GM12878 (cell line): ENCODE measurements at places on chromosomes 3 and 15. TPM values are rescaled to one million over a fixed set of nuclear protein-coding genes. Genes with fewer than 3 reads are reported as not detected.
A peak's percentile ranks its signal among the peaks of the same experiment; 100 is the strongest.

GRCh38 chr3:188157407-188157806 lies 3.5 kb downstream of the LPP start:
- no peak for DNase-seq

GRCh38 chr15:57158589-57158988 lies 217.7 kb upstream of the CGNL1 start:
- DNase-seq = no peak

- DNase-seq = no peak
These were observed 557 bp downstream of the DENND4A start for GRCh38 chr15:65791335-65792137.

DNA sequence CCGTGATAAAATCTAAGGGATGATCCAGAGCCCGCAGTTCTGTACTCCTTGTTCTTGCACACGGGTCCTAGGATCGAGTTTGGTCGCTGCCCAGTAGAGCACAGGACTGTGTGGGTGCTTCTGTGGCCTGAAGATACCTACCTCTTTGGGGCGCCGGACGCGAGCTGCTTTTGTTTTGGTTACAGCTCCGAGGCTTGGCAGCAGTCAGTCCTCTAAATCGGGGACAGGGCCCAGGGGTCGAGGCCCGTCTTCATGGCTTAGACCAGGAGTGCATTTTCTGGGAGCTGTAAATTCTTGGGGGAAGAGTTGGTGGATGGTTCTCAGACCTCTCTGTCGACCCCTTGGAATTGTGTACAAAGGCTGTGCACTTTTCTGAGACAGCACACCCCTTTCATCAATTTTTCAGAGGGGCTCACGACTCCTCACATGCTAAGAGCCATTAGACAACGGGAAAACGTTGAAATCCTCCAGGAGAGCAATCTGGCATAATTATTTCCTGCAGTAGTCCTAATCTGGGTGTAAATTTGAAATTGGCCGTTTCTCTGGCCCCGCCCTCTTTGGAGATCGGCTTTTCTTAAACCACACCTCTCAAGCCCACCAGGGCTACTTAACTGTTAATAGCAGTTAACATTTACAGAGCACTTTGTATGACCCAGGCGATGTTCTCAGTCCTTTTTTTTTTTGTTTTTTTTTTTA lies 928 bp downstream of the CEP97 start:
- DNase-seq = no peak

DNA sequence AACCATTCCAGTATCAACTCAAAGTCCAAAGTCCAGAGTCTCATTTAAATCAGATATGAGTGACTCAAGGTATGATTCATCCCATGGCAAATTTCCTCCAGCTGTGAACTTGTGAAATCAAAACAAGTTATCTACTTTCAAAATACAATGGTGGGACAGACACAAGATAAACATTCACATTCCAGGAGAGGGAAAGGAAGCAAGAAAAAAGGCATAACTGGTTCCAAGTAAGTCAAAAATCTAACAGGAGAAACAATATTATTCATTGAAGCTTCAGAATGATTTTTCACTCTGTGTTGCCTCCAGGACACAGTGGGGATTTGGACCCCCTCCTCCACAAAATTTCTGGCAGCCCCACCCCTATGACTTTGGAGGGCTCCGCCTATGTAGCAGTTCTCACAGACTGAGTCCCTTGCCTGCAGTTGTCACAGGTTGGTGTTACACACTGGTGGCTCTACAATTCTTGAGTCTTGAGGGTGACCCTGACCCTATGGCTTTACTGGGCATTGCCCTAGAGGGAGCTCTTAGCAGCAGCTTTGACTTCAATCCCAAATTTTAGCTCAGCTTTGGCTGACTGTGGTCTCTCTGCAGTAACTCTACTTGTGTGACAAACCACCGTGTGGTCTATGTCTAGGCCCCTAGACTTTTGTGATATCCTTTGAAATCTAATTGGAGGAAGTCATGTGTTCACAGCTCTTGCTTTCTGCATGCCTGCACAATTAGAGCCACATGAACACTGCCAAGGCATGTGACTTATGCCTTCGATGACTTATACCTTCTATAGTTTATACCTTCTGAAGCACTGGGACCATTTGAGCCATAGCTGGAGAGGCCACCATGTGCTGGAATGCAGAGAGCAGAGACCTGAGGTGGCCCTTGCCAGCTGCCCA lies 644.2 kb downstream of the GRM7 start:
- DNase-seq = no peak

DNA sequence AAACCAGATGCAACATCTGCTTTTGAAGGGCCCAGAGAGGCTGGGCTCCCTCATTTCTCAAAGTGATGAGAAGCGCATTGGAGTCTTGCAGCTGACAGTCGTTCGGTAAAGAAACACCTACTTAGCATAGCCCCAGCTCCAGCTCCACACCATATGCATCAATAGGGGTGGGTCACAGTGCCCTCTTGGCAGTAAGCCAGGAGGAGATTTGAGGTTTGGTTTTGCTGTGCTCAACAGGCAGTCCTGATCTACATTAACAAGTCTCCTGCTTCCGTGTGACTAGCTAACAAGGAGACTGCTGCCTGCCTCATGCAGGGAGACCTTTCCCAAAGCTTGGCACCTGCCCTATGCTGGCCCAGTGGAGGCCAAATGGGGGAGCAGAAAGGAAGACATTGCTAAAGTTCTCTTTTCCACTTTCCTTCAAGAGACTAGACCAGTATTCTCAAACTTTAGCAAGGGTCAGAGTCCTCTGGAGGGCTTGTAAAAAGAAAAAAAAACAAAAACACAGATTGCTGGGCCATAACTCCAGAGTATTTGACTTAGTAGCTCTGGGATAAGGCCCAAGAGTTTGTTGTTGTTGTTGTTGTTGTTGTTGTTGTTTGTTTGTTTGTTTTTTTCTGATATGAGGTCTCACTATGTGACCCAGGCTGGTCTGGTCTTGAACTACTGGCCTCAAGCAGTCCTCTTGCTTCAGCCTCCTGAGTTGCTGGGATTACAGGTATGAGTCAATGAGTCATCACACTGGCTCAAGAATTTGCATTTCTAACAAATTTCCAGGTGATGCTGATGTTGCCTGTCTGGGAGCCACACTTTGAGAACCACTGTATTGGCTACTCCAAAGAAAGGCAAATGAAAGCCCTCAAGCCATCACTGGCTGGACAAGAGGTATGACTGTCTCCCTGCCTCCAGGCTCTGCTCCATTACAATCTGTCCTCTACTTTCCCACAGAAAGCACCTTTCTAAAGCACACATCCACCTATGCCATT lies 294.9 kb downstream of the RORA start:
- no peak for DNase-seq

GRCh38 chr15:54566654-54567053 lies 588.4 kb downstream of the UNC13C start:
- no peak for DNase-seq

GRCh38 chr3:119322021-119322834 lies 28.0 kb downstream of the ARHGAP31 start:
- DNase-seq = no peak

DNA sequence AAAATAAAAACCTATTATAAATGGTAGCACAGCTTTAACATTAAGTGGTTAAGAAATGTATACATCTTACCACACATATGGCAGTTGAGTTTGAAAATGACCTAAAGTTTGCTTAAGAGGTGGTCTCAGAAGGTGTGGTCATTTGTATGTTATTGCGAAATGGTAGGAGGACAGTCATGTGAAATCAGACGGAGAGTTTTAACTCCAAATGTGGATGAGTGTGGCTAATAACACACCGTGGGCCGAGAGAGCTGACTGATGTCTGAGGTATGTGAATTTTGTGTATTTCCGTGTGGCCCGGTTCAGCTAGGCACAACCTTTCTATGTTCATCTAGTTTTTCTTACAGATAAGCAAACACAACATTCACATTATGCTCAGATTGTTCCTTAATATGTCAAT lies 71.9 kb downstream of the ARNT2 start:
- DNase-seq = no peak

DNA sequence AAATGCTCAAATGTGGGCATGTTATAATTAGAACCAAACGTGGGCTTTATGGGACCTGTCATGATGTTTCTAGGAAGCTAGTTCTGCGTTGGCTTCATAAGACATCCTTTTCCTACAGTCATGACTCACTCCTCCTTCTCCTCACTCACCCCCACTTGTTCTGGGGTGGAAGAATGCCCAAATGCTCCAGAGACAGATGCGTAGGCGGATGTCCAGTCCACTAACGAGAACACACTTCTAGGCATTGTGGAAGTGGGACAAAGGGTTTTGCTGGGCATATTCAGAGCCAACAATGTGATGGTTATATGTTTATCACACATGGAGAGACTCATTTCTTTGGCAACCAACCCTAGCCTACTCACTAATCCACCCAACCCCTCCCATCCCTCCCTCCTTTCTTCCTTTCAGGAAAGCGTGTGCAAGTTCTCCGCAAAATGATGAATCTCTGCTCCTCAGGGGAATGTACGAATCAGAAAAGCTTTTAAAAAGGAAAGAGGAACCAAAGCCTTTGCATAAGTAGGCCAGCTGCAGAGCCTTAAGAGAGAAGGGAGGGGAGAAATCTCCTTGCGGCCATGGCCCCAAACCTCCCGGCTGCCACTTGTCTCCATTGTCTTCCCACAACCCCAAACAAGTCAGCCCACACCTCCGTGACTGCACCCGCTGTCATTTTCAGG lies 123.0 kb upstream of the SPRED1 start:
- DNase-seq = peak; percentile 39

GRCh38 chr3:36893826-36894225 lies 51.0 kb downstream of the TRANK1 start:
- no peak for DNase-seq

DNA sequence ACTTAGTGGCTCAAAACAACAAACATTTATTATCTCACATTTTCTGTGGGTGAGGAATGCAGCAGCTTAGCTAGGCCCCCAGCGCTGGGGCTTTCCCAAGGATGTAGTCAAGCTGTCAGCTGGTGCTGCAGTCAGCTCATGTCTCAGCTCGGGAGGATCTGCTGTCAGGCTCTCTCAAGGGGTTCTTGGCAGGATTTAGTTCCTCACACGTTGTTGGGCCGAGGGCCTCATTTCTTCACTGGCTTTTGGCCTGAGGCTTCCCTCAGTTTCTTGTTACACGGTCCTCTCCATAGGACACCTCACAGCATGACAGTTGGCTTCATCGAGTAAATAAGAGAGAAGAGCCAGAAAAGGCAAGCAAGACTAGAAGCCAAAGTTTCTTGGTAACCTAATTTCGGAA lies 13.7 kb upstream of the U2SURP start:
- no peak for DNase-seq

- no peak for DNase-seq
These were observed 35.3 kb upstream of the BBX start for GRCh38 chr3:107487490-107487889.

- no peak for DNase-seq
These were observed 273.9 kb downstream of the PDCD6IP start for GRCh38 chr3:34072297-34072696.

- DNase-seq = no peak
These were observed 110.4 kb downstream of the EDEM1 start for GRCh38 chr3:5297895-5298294.

DNA sequence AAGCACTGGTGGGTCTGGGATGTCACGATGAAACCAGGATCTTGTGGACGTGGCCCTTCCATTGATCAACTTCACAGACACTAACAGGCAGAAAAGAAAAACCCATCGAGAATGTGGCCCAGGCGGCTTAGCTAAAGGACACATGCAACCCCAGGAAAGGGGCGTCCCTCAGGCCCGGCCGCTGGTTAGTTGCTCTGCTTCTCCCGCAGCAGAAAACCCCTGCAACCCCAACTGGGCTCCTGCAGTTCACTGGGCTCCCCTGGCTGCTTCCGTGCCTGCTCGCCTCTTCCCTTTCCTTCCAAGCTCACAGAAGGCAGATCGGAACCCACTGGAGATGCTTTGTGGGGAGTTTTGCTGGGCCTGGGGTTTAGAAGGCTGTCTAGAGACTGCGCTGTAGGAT lies 1.1 kb downstream of the GASK1A start:
- no peak for DNase-seq

GRCh38 chr15:58074452-58074851 lies 8.9 kb upstream of the ALDH1A2 start:
- DNase-seq = no peak

DNA sequence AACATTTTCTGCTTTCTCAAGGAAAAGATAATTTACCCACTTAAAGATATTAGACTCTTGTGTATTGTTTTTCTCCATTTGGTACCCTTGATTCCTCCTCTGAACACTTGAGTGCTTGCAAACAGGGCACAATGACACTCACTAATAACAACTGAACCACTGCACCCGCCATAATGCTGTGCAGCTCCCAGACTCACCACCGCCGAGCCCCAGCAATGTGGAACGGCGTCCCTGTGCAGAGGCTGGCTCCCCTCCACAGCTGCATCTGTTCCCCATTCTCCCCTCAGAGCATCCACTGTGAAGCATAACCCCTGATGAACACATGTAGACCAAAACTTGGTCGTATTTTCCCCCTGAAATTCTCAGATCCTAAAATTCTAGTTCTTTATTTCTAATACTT lies 276.2 kb upstream of the PLSCR5 start:
- DNase-seq = no peak

GRCh38 chr3:134009345-134010000 lies 20.3 kb downstream of the SLCO2A1 start:
- no peak for DNase-seq

- no peak for DNase-seq
These were observed 94.8 kb downstream of the CACNA1D start for GRCh38 chr3:53589201-53589600.

DNA sequence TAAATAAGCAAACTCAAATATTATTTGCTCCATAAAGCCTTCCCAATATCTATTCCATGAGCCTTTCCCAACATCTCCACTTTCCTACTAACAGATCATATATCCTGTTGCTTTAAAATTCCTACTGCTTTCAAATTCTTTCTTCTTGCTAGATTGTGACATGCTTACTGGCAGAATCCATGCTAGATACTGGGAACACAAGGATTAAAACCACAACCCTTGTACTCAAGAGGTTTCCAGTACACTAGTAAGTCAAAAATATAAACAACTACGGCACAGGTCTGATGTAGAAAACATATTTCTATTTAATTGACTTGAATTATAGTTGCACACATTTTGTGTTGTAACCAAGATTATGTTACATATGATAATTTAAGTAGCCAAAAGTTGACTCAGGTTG lies 275.0 kb downstream of the ZBTB20 start:
- no peak for DNase-seq

- DNase-seq = no peak
These were observed 5.5 kb upstream of the SACM1L start for GRCh38 chr3:45683417-45684326.

GRCh38 chr3:15092686-15093085 lies 6.3 kb downstream of the RBSN start:
- no peak for DNase-seq

- DNase-seq = no peak
These were observed 129.7 kb upstream of the TPM1 start for GRCh38 chr15:62912808-62913207.

GRCh38 chr3:63937661-63938651 lies 25.8 kb upstream of the SCAANT1 start:
- peak; percentile 55 for DNase-seq

EFCC1 gene
- not detected in 2 replicates for polyA plus RNA-seq

HAUS2 gene
- 54.0 and 56.2 TPM in 2 replicates for polyA plus RNA-seq

MKRN3 gene
- polyA plus RNA-seq = not detected in 2 replicates

IL17RB gene
- polyA plus RNA-seq = 2.3 and 3.5 TPM in 2 replicates

PPARG gene
- polyA plus RNA-seq = 0.12 TPM in 1 of 2 replicates, not detected in the other

RHOV gene
- 8.2 and 8.9 TPM in 2 replicates for polyA plus RNA-seq

ROBO2 gene
- 0.43 and 0.48 TPM in 2 replicates for polyA plus RNA-seq

DPPA2 gene
- polyA plus RNA-seq = not detected in 2 replicates

UPK1B gene
- not detected in 2 replicates for polyA plus RNA-seq

TMEM40 gene
- 0.33 TPM in 1 of 2 replicates, not detected in the other for polyA plus RNA-seq

PARP6 gene
- 15.5 and 19.3 TPM in 2 replicates for polyA plus RNA-seq
